H7 (cell line): ENCODE measurements at places on chromosomes 4 and X. TPM values are rescaled to one million over a fixed set of nuclear protein-coding genes. Genes with fewer than 3 reads are reported as not detected.

GRCh38 chrX:82230013-82230412, 1028.1 kb downstream of the SH3BGRL start:
- peak; percentile 0 for DNase-seq

DNA sequence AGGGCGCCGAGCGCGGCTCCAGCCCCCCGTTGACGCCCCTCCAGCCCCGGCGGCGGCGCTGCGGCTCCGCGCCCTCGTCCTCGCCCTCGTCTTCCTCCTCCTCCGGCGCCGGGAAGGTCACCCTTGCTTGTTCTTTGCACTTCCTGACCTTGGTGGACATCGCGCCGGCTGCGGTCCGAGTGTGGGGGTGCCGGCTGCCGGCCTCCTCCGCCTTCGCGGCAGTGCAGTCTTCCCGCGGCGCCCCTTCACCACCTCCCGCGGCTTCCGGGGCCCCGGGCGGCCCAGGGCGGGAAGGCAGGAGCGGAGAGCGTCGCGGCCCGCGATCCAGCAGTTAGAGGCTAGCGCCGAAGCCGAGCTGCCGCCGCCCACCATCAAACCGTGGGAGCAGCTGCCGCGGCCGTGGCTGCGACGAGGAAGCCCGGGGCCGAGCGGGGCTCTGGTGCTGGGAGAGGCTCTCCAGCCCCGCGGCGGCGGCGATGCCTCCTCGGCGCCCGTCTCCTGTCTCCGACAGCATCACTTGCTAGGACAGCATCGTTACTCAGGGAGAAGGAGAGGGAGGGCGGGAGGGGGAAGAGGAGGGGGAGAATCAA, at the start of gene TRPC3:
TSS of gene TRPC3 (minus strand) at position 540 of the 590 bp plus-strand sequence. CDS start at position 160, 380 bp downstream.
- DNase-seq: no peak

GRCh38 chr4:37524267-37524666, 161.9 kb downstream of the RELL1 start:
- DNase-seq: peak; percentile 24

DNA sequence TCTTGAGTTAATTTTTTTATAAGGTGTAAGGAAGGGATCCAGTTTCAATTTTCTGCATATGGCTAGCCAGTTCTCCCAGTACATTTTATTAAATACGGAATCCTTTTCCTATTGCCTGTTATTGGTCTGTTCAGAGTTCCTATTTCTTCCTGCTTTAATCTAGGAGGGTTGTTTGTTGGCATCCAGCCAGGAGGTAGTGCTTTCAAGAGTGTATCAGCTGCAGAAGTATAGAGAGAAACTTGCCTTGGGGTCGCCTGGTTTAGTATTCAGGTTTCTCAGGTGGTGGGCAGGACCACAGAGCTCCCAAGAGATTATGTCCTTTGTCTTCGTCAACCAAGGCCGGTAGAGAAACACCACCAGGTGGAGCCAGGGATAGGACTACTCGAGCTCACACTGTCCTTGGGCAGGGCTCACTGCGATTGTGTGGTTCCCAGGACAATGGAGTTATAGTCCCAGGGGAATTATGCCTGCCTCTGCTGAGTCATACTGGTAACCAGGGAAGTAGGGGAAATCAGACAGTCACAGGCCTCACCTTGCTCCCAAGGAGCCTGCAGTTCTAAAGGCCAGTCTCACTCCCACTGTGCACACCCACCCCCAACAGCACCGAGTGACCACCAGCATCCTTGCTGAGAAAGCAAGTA, 168.1 kb downstream of the VSIG4 start:
- DNase-seq: peak; percentile 24

Gene NMU
- 52.5 and 63.5 TPM in 2 replicates for total RNA-seq

Gene SPP1
- 88.2 and 98.0 TPM in 2 replicates for total RNA-seq
